ENCODE measurements at places on chromosomes 2 and 18.

- DNase-seq, result peak; percentile 1
Measured at GRCh38 chr2:57497489-57498096, 549.0 kb upstream of the VRK2 start.

DNA sequence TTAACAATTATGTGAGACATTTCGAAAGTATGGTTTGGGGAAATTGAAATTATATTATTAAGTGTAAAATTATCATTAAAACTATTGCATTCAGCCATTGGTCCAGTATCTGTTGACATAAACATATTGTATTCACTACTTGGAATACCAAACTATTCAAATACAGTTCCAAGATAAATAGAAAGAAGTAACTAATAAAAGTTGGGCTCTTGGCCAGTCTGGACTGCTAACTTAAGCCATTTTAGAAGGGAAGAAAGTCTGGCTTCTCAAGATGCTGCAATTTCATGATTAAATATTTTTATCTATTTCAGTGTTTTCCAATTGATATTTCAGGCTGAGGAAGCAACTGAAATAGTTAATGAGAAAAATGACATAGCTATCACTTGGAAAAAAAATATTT, 109.8 kb upstream of the CHRNA1 start:
- no peak for DNase-seq

DNA sequence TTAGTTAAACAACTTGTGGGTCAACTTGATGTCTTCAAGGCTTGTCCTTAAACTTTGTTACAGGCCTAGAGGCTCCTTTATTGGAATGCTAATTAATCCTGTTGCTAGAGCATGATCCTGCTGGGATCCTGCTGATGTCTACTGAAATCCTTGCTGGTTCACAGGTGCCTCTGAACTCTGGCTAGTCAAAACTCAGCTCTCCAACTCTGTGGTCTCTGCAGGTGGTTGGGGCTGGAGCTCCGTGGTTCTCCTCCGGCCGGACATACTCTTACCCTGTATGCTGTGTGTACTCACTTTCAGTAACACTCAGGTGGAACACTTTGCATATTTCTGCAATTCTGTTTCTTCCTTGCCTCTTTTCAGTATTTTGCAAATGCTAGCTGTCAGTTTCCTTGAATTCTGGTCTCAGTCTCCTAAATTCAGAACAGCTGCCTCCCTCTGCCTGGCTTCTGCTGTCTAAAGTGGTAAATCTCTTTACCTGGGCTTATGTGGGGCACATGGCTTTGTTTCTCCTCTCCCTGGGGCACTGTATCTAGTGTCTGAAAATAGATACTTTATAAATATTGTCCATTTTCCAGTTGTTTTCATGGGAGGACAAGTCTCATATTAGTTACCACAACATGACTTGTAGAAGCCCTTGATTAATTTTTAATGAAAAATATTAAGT, 113.0 kb downstream of the ATP9B start:
- DNase-seq, result no peak

DNA sequence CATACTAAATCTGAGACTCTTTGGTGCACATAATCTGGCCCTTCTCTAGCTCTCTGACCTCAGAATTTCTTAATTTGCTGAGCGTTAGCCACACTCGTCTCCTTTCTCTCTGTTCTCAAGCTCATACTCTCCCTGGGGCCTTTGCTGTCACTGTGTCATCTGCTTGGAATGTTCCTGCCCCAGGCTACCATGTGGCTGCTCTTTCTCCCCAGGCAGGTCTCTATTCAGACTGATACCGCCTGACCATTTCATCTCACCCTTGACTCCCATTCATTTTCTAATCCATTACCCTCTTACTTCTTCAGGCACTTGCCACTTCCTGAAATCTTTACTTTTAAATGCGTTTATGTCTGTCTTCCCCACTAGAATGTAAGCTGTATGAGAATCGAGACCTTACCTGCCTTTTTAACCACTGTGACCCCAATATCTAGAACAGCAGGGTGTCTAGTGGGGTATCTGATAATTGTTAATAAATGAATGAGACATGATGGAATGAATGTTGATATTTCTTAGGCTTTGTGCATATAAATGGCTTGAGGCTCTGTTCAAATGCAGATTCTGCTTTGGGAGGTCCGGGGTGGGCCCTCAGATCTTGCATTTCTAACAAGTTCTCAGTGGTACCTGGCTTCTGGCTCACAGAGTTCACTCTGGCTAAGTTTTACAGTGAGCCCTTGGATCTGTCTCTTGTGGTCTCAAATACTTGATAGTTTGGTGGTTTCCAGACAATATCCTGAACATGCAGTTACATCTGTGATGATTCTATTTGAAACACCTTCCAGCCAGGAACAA, 89.9 kb upstream of the EPC2 start:
- DNase-seq, result no peak

DNA sequence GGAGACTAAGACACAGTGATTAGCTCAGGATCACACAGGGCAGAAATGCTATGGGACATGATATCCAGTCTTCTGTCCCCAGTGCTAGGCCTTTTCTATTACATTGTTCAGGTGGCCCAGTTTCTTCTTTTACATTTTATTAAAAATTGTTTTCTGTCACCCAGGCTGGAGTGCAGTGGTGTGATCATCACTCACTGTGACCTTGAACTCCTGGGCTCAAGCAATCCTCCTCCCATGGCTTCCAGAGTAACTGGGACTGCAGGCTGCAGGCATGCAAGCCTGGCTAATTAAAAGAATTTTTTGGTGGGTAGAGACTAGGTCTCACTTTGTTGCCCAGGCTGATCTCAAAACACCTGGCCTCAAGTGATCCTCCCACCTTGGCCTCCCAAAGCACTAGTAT, 15.4 kb downstream of the PDK1 start:
- no peak for DNase-seq

- DNase-seq, result no peak
Measured at GRCh38 chr2:120257522-120257921, 4.9 kb downstream of the RALB start.

GRCh38 chr2:163779970-163780597, 44.3 kb upstream of the FIGN start:
- no peak for DNase-seq

DNA sequence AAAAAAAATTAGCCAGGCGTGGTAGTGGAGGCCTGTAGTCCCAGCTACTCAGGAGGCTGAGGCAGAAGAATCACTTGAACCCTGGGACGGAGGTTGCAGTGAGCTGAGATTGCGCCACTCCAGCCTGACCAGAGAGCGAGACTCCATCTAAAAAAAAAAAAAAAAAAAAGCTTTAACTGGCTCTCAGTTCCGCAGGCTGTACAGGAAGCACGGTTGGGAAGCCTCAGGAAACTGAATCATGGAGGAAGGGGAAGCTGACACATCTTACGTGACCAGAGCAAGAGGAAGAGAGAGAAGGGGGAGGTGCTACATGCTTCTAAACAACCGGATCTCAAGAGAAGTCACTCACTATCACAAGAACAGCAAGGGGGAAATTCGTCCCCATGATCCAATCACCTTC, 505.6 kb upstream of the SLC8A1 start:
- DNase-seq, result no peak

GRCh38 chr2:195031411-195031810, 625.6 kb upstream of the SLC39A10 start:
- DNase-seq, result no peak

All from activated T-cell treated with anti-CD3 and anti-CD28 coated beads for 48 hours (primary cell).